ENCODE measurements at places on chromosomes 4 and X.

- no peak for DNase-seq
These were observed 314.5 kb upstream of the RASGEF1B start for GRCh38 chr4:81786063-81786763.

- DNase-seq: no peak
These were observed 146.2 kb upstream of the JADE1 start for GRCh38 chr4:128663325-128663724.

GRCh38 chr4:85901500-85901899, 426.6 kb downstream of the ARHGAP24 start:
- no peak for DNase-seq

DNA sequence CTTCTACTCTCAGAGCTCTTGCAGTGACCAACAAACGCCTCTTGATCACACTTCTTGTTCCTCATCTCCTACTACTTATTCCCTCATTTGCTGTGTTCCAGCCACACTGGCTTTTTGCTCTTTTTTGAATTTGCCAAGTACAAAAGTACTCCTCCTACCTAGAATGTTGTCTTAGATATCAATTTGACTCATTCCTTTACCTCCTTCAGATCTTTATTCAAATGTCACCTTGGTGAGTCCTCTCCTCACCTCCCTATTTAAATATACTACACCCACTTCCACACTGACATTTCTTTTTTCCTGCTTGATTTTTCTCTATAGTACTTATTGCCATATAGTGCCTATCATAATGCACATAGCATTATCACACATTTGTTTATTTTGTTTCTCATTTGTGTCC, 6.2 kb upstream of the DCAF4L1 start:
- no peak for DNase-seq

DNA sequence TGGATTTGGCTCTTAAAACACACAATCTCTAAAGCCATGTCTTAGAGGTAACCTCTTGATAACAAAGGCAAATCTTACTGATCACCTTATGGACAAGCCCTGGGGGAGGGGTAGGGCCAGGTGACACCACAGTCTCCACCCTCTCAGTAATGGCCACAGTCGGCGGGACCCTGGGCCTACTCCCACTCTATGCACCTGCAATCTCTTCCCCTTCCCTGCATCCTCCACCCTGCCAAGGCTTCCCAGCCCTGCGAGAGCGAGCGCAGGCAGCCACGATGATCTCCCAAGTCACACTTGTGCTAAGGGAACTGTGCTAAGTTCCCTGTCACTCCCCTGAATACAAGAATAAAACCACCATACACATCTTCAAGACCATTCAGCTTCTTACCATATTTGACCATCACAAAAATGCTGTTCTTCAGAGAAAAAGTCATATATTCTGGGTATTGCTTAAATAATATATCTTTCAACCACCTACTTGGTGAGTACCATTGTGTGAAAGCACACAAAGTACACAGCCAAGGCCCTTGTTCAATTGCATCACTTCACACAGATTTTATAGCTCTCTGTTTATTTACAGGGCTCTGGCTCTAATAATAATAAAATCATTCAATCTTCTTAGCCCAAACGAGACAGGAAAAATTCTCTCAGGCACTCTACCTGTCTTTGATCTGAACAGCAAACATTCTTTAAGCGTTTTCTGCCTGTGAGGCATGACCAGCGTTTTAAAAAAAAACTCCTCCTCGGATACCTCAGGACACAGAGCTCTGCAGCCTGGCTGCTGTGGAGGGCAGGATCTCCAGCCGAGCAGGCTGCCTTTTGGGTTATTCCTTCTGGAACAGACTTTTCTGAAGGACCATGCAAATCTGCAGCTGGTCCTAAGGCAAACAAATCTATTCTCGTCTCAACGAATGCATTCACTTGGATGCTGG, 115.7 kb upstream of the MAP3K15 start:
- no peak for DNase-seq

- peak; percentile 21 for DNase-seq
These were observed 189.2 kb downstream of the SHROOM3 start for GRCh38 chr4:76624241-76624681.

DNA sequence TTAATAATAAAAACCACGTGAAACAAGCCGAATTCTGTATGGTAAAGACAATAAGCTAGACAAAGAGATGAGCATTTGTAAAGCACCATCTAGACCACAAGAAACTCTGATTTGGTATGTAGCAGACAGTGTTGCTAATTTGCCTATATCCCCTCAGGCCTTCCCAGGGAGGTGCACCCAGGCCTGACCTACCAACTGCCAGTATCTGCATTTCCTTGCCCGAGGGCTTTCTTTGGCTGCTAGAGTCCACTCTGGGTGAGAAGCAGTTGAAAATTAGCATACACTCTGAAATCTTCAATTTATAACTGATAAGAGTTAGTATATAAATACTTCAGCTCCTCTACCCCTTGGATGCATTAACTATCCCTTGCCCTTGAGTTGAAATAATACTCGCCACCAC, 37.4 kb upstream of the IL1RAPL1 start:
- DNase-seq: no peak

GRCh38 chr4:52842792-52843191, 19.3 kb upstream of the RASL11B start:
- no peak for DNase-seq

DNA sequence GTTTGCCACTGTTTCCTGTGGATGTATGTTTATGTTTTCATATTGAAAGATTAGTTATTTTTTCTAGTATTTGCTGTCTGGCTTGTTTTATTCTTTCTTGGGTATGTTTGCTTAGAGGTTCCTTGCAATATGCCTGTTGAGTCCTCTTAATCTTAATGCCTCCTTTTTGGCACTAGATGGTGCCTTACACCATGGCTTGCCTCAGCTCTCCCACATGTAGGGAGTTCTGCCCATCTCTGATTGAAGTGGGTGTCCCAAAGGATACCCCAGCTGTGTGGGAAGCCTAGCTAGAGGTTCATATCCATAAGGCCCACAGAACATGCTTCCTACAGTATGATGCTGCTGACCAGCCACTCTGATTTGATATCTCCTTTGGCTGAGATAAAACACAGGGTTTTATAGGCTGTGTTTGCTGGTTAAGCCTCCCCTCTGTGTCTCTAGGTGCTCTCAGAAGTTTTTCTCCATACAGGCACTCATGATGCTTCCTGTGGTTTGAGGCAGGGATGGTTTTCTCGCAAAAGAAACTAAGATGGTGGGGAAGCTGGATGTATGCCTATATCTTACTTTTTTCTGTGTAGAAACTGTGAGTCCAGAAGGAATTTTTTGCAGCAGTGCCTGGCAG, 162.4 kb downstream of the ASB9 start:
- no peak for DNase-seq

GRCh38 chr4:147011411-147011810, 65.7 kb upstream of the TTC29 start:
- no peak for DNase-seq

DNA sequence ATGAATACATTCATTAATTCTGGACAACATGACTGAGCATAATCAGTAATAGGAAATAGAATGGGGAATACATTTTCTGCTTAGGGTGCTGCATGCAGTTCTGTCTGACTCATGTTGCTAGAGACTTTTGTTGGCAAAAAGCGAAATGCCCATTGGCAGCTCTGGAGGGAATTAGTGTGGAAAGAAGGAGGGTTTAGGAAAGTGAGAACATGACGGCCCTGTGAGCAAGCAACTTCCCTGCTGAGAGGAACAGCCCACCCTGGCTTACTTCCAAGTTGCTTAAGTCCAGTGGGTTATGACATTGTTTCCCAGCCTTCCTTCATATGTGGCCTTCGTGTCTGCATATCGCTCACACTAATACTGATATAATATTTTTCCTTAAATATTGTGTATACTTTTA, 13.8 kb downstream of the MAD2L1 start:
- peak; percentile 8 for DNase-seq

GRCh38 chrX:18894156-18894555, 89.8 kb downstream of the PHKA2 start:
- no peak for DNase-seq

DNA sequence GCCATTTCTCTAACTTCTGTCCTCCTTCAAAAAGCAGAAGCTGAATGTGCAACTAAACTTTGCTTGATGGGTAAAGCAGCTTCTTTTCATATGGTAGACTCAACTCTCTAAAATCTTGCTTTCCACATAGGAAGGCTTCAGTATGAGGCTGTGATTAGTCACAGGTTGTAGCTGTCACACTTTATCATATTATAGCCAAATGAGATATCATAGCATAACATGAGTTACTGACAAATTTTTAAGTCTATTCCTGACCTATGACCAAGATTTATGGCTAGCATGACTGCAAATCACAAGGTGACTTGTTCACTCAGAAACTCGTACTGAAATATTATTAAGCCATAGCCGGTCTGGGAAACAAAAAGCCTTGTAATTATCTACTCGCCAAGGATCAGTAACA, 998.6 kb downstream of the RPA4 start:
- DNase-seq: no peak

GRCh38 chrX:48470833-48471118, 716 bp upstream of the SLC38A5 start:
- no peak for DNase-seq

DNA sequence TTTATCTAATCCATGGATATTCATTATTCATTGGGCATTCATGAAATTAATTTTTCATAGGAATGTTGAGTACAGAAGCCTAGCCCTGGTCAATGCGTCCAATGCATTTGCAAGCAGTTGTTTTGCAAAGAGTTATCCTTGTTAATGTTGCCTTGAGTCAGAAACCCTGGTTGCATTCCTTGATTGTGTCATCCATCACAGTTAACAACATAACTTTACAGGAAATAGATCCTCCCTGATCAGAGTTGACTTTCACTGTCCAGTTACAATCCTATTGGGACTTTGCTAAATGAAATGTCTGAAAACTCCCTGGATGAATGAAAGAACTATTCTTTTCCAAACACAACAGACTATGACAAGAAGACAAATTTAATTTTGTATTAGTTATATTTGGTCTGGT, 924.3 kb upstream of the SLIT2 start:
- DNase-seq: no peak

DNA sequence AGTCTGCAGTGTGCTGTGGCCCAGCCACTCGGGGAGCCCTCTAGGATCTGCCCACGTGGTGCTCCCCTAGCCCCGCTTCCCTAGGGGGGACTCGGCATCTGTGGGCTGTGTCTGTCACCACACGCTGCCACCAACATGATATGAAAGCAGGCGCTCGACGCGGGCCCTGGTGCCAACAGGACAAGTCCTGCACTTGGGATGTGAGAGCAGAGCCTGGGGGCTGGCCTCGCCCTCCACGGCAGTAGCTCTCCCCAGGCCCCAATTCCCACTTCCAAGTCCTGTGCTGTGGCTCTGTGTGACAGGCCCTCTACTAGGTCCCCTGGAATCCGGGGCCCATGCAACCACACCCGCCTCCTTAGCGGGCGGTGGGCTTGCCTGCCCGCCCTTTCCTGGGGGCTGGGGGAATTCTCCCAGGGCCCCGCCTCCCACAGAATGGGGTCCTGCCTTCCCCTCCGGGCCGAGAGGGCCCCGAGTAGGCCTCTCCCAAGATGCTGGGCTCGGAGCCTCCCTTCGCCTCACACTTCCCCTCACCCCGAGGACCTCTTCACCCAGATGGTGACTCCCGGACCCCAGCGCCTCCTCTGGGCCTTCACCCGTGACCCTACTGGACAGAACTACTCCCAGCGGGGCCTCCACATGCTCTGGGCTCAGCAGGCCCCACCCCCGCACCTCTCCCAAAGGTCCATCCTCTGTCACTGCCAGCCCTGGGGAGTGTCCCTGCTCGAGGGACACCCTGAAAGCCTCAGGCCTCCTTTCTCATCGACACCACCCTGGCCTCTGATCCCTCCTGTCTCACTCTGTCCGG, 11.2 kb downstream of the LRPAP1 start:
- DNase-seq: no peak

GRCh38 chrX:107565931-107566603, 62.2 kb upstream of the PRPS1 start:
- peak; percentile 42 for DNase-seq

GRCh38 chrX:135477576-135477975, 42.9 kb upstream of the INTS6L start:
- DNase-seq: peak; percentile 9

DNA sequence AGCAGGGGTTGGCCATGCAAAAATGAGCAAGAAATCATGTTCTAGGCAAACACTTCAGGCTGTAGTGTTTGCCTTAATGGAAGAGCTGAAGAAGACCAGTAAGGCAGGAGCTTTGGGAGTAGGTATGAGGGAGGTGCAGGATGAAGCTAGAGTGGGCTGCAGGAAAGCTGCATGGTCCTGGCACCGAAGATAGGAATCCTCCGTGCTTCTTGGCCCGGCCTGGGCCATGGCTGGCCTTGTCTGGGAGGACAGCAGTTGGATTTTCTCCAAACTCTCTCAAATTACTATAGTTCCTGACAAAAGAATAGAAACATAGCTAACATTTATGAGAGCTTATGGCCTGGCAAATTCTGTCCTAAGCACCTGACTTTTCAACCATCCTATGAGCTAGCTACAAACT, 116.5 kb downstream of the UCHL1 start:
- DNase-seq: no peak

- no peak for DNase-seq
These were observed 410.3 kb downstream of the CCSER1 start for GRCh38 chr4:90537491-90537890.

- no peak for DNase-seq
These were observed 54.9 kb upstream of the ANTXR2 start for GRCh38 chr4:80127870-80128419.

GRCh38 chr4:111602848-111603247, 542.4 kb upstream of the FAM241A start:
- no peak for DNase-seq

GRCh38 chr4:186759990-186760389, 36.3 kb upstream of the FAT1 start:
- DNase-seq: no peak

DNA sequence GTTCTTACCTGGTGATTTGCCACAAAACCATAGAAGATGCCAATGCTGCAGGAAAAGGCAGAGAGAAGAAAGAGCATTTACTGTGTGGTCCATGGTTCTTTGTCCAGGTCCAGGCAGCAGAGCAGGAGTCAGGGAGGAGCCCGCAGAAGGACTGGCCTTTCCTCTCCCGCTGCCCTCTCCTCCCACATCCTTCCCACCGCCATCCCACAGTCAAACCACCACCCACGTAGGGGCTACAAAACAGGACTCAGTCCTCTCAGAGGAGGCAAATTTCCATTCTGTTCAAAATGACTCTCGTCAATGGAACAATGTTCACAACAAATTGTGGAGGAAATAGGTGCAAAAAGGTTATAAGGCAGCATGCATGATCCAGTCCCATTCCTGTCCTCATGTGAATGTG, 58.6 kb downstream of the PROM1 start:
- no peak for DNase-seq

DNA sequence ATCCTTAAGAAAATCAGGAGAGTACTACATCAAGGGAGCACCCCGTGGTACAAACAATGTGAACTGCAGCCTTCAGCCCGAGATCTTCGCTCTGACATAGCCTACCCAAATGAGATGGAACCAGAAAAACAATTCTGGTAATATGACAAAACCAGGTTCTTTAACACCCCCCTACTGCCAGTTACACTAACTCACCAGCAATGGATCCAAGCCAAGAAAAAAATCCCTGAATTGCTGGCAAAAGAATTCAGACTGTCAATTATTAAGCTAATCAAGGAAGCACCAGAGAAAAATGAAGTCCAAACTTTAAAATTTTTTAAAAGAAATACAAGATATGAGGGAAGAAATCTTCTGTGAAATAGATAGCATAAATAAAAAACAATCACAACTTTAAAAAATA, 101.7 kb upstream of the KLF8 start:
- no peak for DNase-seq

Data from H54 (cell line).